ENCODE measurements at places on chromosomes 2 and 18. TPM values are rescaled to one million over a fixed set of nuclear protein-coding genes. Genes with fewer than 3 reads are reported as not detected.

Gene ACTG2
- 33.6 TPM for polyA plus RNA-seq

- peak; percentile 85 for DNase-seq
Observed at GRCh38 chr2:138060301-138060635, 96.0 kb downstream of the HNMT start.

Gene SKOR2
- not detected for polyA plus RNA-seq

- peak; percentile 91 for DNase-seq
Observed at GRCh38 chr2:239275044-239275685, 125.7 kb downstream of the HDAC4 start.

DNA sequence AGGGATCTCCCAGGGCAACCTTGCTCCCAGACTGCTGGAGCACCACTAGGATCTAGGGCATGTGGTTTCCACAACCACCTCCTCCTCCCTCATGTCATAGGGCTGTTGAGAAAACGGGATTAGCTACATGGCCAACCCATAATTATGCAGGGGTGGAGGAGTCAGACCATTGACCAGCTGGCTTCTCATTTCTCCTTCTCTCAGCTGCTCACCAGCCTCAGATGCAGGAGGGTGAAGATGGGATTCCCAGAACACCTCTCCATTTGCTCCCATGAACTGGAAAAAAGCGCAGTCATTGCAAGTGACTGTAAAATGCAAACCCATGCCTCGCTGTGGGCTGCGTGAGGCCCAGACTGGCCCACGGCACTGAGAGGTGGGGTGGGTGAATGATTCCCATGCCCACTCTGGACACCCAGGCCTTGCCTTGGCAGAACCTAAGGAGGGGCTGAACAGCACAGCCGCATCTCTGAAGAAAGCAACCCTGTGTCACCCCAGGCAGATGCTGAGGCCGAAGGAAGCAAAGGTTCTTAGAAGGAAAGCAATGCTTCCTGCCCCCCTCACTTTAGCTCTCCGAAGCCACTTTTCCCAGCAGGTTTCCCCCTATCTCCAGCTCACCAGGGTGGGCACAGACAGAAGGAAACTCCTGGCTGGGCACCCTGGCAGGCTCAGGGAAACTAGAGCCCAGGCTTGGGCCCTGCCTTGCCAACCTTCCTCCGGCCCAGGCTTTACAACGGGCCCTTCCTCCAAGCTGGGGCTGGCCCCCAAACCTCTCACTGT, 69.6 kb upstream of the RTN4 start:
- DNase-seq = no peak

Gene SERPINB13
- not detected for polyA plus RNA-seq

Gene MRO
- polyA plus RNA-seq = 5.8 TPM

DNA sequence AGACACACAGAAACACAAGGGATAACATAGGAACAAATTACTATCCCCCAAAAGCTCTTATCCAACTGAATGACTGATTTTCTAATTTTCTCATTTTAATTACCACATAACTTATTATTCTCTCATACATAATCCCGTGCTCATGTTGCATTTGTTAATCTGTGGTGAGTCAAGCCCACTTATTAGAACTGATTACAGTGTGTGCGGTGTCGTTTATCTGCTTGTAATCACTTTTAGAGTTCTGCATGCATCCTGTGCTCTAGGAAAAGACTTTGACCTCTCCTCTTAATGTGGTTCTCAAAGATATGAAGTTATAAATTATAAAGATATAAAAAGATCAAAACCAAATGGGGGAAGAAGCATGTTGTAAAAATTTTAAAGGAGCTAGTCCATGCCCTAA, 29.7 kb downstream of the CNDP1 start:
- DNase-seq = no peak

Gene LYPD6
- polyA plus RNA-seq = 0.48 TPM

DNA sequence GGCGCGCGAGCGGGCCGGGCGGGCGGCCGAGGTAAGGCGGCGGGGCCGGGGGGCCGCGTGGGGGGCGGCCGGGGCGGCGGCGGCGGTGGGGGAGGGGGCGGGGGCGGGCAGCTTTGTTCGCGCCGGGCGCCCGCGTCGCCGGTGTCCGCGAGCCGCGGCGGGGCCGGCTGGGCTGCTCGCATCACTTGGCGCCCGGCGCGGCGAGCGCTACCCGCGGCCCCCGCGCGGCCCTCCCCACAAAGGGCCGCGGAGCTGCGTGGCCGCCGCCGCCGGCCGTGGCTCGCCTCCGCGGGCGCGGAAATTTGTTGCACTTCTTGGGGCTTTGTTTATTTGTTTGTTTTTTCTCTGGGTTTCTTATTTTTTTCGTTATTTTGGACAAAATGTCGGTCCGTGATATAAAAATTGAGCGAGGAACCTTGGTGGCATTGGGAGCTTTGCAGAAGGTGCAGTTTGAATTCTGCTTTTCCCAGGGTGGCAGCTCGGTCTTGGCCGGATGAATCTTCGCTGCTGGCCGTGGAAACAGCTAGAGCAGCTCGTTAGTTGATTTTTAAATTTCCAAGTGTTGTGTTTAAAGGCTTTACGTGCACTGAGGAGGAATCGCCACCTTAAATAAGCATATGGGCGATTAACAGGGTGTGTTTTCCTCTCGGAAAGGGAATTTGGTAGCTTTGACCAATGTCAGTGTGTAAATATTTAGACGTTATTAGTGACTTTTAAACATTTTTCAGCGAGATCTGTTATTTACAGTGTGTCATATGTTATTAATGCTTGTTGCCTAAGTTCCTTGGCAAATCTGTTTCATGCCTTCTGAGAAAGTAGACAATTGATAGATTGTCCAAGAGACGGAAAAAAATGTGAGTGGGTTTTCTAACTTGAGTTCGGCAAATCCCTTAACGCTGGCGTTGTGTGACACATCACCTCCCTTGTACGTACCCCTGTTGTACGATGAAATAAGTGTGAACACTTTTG, 822 bp downstream of the UBE2E3 start:
- no peak for DNase-seq

Gene IGFBP2
- 115 TPM for polyA plus RNA-seq

DNA sequence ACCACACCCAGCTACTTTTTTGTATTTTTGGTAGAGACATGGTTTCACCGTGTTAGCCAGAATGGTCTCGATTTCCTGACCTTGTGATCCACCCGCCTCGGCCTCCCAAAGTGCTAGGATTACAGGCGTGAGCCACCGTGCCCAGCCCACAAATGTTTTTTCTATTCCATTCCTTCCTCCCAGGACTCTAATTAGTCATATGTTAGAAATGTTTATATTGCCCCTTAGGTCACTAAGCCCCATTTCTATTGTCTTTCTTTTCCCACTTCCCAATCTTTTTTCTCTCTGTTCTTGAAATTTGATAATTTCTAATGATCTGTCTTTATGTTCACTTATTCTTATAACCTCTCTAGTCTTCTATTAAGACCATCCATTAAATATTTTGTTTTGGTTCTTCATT, 31.3 kb upstream of the CDCA7 start:
- DNase-seq = no peak

- no peak for DNase-seq
Observed at GRCh38 chr2:172214252-172214651, 111.6 kb upstream of the DLX2 start.

Gene NYAP2
- not detected for polyA plus RNA-seq

Gene CYBRD1
- 88.3 TPM for polyA plus RNA-seq

Gene KDSR
- 21.8 TPM for polyA plus RNA-seq

Gene SPP2
- polyA plus RNA-seq = not detected

DNA sequence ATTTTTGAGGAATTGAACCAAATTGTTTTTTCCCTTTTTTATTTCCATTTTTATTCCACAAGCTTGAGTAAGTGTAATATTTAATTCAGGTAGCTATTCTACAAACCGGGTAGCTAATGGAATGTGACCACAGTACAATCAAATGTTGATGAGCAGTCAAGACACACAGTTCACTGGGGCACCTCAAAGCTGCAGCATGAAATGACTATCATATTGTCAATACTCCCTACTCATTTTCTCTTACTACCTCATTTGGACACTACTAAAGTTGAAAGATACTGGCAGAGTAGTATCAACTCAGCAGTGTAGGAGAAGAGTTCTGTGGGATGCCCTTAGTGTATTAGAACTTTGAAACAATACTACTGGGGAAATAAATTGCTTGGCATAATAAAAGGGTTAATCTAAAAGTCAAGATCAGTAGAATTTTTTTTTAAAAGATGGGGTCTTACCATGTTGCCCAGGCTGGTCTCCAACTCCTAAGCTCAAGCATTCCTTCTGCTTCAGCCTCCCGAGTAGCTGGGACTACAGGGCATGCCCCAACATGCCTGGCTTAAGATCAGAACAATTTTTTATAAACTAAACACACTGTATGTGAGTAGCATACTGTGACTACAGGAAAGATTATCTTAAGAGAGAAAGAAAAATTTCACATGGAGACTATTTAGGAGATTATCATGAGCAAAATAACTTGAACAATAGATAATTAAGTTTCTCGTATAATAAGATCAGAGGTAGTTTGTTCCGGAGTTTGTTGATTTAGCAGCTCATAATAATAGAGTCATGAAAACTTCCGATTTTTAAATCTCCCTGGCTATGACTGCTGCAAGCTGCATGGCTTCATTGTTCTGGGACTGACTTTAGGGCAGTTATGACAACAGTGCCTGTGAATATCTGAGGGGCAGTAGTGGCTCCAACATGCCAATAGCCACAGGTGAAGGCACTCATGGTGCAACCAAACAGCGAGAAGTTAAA, 43.7 kb downstream of the MYO3B start:
- DNase-seq = no peak

DNA sequence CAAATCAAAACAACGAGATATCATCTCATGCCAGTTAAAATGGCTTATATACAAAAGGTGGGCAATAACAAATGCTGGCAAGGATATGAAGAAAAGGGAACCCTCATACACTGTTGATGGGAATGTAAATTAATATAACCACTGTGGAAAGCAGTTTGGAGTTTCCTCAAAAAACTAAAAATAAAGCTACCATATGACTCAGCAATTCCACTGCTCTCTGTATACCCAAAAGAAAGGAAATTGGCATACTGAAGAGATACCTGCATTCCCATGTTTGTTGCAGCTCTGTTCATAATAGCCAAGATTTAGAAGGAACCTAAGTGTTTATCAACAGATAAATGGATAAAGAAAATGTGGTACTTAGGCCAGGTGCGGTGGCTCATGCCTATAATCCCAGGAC, 124.8 kb downstream of the MSTN start:
- DNase-seq = no peak

DNA sequence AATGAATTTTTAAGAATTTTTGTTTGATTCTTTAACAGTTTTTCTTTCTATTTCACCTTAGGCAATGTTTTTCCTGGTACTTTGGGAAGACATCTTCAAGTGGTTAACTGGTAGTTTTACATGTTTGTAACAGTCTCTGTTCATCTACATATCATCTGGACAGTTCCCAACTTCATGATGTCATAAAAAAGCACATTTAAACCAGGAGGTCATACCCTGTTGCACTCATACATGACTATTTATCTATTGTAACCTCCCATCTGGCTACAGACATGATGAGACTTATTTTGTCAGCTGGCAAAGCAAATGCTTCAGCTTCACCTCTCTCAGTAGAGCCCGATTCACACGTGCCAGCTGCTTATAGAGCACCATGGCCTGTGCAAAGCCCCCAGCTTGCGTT, 99.8 kb upstream of the YPEL5 start:
- no peak for DNase-seq

GRCh38 chr2:187453078-187453641, 5.1 kb upstream of the CALCRL start:
- DNase-seq = no peak

Gene EDAR
- polyA plus RNA-seq = not detected

GRCh38 chr2:27085673-27086089, 891 bp upstream of the KHK start:
- DNase-seq = peak; percentile 93

- DNase-seq = no peak
Observed at GRCh38 chr2:201419057-201419635, 32.1 kb downstream of the TRAK2 start.

DNA sequence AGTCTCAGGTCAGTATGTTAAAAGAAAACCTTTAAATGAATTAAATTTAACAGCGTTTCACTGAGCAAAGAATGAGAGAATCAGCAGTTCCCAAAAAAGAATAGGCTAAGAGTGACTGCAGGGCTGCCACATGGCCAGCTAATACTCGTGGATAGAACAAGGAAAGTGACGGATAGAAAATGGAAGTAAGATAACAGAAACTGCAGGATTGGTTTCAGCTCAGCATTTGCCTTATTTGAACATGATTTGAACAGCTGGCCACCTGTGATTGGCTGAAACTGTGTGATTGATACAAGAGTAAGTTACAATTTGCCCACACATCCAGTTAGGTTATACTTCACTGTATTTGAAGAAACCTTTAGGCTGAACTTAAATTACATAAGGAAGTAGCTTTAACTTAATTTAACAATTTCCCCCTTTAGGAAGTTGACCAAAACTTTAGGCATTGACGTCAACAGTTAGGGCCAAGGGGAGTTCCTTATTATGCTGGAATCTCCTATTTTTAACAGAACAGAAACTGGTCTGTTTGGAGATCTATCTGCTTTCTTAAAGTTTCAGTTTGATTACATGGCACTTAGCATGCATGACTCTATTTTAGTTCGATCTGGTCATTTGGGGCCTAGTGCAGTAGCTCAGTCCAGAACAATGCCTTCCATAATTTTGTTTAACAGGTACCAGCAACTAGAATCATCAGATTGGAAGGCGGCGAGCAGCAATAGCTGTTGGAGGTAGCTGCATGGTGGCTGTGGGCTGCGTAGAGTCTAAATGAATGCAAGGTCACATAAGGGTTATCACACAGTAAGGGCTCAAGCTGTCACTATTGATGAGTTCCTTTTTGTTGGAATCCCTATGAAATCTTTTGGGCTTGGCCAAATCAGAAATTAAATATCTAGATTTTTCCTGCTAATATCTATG, 143.4 kb downstream of the TRIM43 start:
- no peak for DNase-seq

DNA sequence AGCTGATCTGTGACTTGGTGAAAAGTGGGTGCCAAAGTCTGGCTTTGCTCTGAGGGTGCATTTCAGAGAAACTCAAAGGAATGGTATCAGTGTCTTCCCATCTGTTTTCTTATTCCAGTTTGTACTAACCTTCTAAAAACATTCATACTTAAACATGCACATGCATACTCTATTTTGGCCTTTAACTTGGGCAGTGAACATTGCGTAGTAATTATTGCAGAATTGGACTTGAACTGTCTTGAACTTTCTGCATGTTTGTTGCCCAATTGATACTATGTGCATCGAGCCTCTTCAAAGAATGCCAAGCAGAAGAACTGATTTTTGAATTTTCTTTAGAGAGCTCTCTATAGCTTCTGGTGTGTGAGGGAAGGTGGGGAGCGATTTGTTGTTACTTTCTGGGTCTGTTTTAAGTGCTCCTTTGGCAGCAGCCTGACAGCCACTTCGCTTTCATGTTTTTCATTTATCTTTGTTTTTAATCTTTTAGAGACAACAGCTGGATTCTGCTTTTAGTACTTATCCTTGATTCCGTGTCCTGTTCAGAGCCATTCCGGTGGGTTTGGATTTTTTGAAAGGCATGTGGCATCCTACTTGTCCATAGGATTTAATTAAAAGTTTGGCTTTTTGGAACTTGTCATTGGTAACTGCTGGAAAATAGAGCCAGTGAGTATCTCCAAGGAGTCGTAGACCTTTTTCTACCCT, 159.2 kb downstream of the RAPGEF4 start:
- DNase-seq = no peak

Gene DNAJC5G
- 2.2 TPM for polyA plus RNA-seq

Gene PAIP2B
- polyA plus RNA-seq = 14.2 TPM
